ENCODE measurements at places on chromosomes 4 and X.

- no peak for DNase-seq
These were observed 2.0 kb upstream of the ADH7 start for GRCh38 chr4:99436976-99437722.

DNA sequence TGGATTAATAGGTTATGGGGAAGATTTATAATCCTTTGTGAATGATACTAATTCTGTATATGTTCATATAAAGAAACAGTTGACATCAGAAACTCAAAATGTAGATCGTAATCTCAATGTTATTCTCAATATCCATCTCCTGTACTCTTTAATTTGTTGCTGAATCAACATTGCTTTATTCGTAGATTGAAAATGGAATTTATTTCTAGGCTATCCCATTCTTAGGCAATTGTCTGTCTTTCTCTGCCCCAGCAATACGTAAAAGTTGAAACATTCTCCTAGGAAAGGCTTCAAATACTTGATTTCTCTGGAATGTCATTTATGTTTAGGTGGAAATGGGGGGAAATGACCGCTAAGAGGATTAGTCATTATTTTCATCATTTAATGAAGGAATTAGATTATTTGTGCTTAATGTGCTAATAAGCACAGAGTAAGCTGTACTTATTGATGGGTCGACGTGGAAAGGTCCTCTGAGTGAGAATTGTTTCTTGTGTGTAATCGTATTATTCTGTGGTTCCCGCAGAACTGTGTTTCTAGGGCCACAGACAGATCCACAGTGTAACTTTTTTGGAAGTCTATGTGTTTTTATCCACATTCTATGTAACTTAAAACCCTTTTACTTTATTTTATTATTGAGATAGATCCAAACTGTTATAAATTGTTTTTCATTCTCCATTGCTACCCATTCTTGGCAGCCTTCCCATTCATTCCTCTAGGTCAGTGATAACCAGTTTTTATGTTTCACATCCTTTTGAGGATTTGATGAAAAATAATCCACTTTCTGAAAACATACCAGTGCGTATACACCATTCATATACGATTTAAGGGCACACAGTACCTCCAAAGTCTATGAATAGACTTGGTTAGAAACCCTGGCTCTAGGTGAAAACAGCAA lies 262.9 kb downstream of the ARHGAP10 start:
- DNase-seq, result no peak

DNA sequence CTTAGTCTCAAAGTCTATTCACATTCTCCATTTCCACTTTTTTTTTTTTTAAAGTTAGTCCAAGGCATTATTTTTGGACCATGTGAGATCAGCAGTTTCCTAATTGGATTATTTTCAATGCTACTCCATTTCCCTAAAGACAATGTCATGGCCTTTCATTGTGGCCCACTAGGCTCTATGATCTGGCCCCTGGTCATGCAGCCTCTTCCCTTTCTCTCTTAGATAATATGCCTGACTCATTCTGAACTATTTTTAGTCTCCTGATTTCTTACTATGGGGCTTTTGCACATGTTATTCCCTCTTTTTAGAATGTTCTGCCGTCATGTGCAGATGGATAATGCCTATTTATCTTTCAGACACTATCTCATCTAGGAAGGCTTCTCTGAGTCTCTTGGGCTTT lies 157.3 kb downstream of the TMA16 start:
- DNase-seq, result no peak

GRCh38 chrX:11386812-11387211 lies 93.6 kb downstream of the AMELX start:
- no peak for DNase-seq

DNA sequence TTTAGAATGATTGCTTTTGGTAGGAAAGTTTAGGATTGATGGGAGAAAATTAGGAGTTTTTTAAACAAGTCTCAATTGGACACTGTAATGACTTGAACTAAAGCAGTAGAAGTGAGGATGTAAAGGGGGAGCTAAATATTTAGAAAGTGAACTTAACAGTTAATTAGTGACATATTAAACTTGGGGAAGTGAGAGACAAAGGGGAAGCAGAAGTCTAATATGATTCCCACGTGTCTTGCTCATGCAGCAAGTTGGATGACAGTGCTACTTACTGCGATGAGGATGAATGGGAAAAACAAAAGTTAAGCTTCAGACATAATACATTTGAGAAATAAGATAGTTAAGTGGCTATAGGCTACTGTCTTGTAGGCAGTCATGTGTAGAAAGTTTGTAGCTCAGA lies 110.4 kb downstream of the RPA4 start:
- DNase-seq, result no peak
